ENCODE measurements at places on chromosomes 6 and 20.

- DNase-seq: no peak
Measured at GRCh38 chr20:34200023-34200422, 41.2 kb upstream of the ASIP start.

- no peak for DNase-seq
Measured at GRCh38 chr6:105920071-105920470, 166.1 kb upstream of the PRDM1 start.

DNA sequence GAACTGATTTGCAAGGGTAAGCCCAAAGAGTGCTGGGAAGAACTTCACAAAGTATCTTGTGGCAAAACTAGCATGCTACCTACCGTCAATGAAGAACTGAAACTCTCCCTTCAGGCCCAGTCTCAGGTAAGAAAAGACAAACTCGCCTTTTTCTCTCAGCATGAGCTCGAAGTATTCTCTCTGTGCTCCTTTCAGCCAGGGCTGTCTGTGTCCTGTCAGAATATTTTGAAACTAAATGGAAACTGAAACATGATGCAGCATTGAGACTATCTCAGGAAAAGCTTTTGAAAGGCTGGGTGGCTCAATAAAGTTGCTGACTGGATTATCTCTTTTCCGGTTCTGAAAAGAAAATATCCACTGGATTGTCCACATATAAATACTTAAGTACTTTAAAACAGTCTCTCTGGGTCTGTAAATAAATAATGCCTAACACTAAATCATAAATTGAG, 696 bp downstream of the CALHM5 start:
- DNase-seq: no peak

DNA sequence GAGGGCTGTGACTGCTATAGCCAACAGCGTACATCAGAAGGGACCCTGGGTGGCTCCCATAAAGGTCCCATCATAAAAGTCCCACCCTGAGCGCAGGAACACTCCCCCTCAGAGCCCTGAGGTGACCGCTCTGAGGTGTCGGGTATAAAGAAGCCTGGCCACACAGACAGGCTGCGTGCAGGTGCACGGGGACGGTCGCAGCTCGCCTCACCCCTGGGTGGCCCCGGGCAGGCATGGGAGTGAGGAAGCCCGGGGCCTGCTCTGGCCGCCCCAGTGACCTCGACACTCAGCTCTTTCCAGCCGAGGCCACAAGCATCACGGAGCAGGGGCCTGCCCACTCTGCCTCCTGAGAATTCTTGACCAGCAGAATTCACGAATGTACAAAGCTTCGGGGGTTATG, 14.4 kb upstream of the RNASET2 start:
- DNase-seq: no peak

- DNase-seq: no peak
Measured at GRCh38 chr20:44020406-44021148, 105.9 kb downstream of the TOX2 start.

- no peak for DNase-seq
Measured at GRCh38 chr6:152401978-152402377, 235.2 kb downstream of the SYNE1 start.

- DNase-seq: no peak
Measured at GRCh38 chr6:48678390-48678789, 567.4 kb upstream of the PTCHD4 start.

DNA sequence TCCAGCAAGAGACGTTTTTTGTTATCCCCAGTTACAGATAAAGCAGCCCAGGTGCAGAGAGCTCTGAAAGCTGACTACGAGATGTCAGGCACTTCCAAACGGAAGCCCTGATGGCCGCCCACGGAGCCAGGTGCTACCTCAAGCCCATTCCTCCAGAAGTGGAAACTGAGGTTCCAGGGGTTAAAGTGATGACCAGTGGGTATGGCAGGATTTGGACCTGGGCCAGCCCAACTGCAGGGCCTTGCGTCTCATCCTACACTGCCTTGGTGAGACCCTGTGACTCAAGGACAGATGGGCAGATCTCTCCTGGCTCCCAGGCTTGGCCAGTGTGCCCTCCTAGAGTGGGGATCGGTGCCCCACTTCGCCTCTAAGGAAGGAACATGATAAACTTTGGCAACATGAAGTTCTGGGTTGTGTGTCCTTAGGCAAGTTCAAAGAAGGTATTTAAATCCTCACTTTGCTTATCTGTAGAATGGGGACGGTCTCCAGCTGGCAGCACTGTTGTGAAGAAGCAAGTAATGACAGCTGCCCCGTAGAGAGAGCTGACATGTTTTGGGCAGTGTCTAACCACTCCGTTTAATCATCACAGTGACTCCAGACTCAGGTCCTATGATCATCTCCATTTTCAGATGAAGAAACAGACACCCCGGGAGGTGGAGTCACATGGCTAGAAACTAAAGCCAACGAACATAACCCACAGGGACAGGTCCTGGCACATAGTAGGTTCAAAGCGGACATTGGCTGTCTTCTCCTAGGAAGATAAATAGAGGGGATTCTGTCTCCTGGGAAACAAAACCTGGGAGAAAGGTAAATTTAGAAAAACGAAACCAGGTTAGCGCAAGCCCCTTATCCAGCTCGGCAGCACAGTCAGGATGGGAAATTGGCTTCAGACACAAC, 34.4 kb upstream of the CDH22 start:
- no peak for DNase-seq

GRCh38 chr6:40164345-40164755, 230.1 kb upstream of the MOCS1 start:
- DNase-seq: no peak

DNA sequence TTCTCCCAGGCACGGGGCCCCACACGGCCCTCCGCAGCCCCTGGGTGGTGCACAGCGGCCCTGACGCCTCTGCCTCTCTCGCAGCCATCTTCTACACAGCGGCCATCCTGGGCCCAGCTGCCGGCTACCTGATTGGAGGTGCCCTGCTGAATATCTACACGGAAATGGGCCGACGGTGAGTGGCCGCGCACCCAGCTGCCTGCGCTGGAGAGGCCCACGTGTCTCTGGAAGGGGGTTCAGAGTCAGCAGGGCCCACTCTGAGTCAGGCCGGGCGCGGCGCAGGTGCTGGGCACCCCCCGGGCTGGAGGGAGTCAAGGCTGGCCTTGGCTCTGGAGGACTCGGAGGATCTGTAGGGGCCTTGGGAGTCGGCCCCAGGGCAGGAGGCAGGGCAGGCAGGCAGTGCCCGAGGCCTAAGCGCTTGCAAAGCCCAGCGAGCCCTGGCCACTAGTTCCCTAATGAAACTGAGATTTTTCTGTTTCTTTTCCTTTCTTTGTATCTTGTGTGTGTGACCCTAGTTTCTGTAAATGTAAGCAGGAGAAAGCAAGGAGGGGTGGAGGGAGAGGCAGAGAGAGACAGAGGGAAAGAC, 16.4 kb downstream of the SLCO4A1 start:
- no peak for DNase-seq

DNA sequence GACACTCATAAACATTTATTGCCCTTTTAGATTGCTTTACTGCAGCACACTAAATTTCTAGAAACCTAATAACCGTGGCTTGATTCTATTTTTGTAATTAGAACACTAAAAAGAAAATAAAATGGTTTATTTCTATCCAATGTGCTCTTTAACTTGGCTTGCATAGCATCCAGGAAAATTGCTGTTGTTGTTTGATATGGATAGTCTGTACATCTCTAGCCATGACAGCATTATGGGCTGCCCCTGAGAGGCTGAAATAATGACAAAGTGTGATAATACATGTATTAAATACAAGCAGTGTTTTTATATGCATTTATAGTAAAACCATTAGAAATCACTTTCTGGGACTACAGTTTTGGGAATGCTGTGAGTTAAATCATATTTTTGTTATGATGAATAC, 472.5 kb downstream of the EPM2A start:
- no peak for DNase-seq

DNA sequence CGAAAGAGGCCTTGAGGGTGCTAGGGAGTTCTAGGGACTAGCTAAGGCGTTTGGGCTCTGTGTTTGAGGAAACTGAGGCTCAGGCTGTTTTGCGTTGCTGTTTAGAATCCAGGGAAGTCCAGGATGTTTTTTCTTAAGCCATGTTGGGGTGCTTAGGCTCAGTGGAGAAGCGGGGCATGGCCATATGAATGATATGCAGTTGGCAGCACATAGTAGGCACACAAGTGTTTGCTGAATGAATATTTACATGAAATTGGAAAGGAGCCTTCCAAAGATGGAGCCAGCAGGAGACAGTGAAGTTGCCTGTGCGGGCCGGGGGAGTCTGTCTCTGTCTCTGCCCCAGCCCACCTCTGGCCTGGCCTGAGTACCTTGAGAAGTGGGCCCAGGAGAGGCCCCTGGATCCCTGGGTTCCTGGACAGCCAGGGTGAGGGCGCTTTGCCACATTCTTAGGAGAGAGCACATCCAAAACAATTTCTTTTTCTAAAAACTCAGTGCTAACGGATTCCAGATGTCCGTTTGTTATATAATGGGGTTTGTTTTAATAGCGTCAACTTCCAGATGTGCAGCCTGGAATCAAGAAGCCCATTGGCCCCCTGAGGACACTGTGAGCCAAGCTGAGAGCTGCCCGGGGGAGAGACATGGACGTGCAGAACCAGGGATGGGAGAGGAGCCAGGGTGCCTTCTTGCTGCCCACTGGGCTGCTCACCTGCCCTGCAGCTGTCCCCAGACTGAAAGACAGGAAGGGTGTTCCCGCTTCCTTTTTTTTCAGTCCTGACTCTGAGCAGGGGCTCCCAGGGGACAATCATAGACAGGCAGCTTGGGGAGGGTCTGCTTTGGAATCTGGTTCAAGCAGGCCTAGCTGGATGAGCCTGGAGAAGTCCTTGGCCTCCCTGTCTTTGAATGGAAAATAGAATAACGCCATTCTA, 20.1 kb upstream of the EMILIN3 start:
- no peak for DNase-seq

GRCh38 chr20:10731190-10731965, 57.6 kb upstream of the JAG1 start:
- no peak for DNase-seq

- DNase-seq: no peak
Measured at GRCh38 chr20:59405226-59406200, 105.1 kb downstream of the EDN3 start.

DNA sequence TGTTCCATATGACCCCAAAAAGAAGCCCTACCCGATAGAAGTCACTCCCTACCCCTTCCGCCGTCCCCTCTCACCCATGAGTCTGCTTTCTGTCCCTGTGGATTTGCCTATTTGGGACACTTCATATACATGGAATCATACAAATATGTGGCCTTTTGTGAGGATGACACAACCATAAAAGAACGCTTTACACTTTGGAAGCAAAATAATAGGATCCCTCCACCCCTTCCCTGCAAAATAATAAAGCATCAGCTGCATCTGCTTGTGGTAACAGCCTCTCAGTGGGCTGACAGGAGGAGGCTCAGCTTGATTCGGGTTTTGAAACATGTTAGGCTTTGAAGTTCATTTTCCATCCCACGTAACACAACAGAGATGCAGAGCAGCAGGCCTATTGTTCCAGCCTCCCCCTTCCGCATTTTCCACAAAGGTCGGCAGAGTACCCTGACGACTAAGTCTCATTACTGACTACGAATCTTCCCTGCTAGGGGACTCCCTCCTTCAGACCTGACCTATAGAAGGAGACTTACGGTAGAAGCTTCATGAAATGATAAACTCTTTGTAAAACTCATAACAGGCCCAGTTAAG, 99.1 kb downstream of the ALDH8A1 start:
- DNase-seq: no peak

GRCh38 chr6:31493875-31494694, 3.9 kb upstream of the MICB start:
- DNase-seq: peak; percentile 61

- DNase-seq: no peak
Measured at GRCh38 chr20:32450484-32451061, 92.4 kb downstream of the ASXL1 start.

- DNase-seq: no peak
Measured at GRCh38 chr6:139860203-139860602, 485.8 kb upstream of the CITED2 start.

DNA sequence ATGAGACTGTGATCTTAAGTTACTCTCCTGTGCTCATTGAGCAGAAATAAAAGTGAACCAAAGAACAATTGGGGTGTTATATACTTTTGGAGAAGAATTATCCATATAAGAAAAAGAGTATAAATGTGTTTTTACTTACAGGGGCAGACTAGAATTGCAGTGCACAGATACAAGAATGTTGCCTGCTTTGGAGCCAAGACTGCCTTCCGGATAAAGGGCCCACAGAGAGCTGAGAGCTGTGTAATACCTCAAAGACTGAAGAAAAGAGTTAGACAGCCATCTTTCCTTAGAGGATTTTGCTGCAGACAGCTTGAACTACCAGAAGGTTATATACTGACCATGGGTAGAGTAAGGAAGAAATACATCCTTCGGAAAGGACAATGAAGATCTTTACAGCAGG, 1235.5 kb upstream of the CITED2 start:
- DNase-seq: no peak

- DNase-seq: no peak
Measured at GRCh38 chr6:157281570-157281969, 41.7 kb downstream of the TMEM242 start.

DNA sequence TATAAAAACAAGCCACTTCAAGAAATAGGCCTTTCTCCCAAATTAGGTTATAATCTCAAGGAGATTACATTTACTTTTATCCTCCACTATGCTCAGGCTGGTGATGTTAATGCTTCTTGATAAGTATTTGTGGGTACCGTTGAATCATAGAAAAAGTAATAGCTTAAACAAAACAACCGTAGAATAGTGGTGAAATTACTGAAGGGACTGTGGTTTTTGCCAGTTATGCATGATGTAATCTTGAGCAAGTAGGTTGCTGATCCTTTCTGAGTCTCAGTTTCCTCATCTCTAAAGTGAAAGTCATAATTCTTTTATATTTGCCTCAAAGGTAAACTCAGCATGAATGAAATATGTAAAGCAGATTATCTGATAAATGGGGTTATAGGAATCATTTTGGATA, 187.3 kb upstream of the JAG1 start:
- no peak for DNase-seq

DNA sequence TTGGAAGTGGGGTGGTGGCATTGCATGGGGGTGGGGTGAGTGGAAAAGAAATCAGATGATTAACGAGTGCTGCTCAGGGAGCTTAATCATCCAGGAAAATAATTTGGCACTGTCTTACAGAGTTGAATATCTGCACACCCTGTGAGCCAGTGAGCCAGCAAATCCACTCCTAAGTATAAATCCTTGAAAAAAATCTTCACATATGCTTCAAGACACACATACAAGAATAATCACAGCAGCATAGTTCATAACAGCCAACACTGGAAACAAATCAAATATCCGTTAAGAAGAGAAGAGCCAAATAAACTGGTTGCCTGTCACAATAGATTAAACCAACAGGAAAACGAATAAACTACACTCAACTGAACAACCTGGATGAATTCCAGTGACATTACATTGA, 62.8 kb downstream of the SAMD3 start:
- DNase-seq: no peak

DNA sequence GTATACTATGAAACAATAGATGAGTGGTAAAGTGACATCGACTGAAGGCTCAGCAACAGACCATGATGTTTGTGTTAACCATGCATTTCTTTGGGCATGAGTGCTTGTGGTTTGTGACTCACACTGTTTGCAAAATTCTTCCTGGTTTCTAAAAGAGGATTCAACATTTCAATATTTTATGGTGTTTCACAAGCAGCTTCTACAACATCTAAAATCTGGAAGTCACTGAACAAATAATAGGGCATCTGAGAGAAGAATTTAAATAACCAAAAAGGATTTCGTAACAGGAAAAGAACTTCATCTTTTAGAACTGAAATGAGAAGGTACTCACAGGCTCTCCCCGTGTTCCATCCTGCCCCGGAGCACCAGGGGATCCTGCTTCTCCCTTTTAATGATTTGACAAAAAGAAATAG, 146.2 kb downstream of the COL21A1 start:
- DNase-seq: no peak

Data from stimulated activated CD8-positive, alpha-beta memory T cell treated with anti-CD3 and anti-CD28 coated beads, Interleukin-4, amount 100 ng/mL, for 1 hour (primary cell).